Transverse colon (tissue), 4 donors: ENCODE measurements at places on chromosomes 11 and 22. TPM values are rescaled to one million over a fixed set of nuclear protein-coding genes. Genes with fewer than 3 reads are reported as not detected.

CCDC188 gene
- not detected for total RNA-seq

PGA5 gene
- 0.55 TPM for total RNA-seq

GSTT2B gene
- not detected for total RNA-seq

SCGB2A2 gene
- total RNA-seq, result not detected

MRE11 gene
- total RNA-seq, result 8.6 TPM

RBFOX2 gene
- 61.1 TPM for total RNA-seq

PATE2 gene
- total RNA-seq, result not detected

INCENP gene
- total RNA-seq, result 16.5 TPM

FLRT1 gene
- 1.4 TPM for total RNA-seq

DNA sequence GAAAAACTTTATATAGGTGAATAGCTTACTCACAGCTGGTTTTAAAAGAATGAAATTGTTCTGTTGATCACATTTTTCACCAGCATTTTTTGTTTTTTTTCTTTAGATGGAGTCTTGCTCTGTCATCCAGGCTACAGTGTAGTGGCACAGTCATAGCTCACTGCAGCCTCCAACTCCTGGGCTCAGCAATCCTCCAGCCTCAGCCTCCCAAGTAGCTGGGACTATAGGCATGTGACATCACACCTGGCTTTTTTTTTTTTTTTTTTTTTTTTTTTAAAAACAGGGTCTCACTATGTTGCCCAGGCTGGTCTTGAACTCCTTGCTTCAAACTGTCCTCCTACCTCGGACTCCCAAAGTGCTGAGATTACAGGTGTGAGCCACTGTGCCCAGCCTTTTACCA, 3.6 kb downstream of the PACS1 start:
- H3K4me3 ChIP-seq, result no peak overlapping the region
- DNase-seq, result no peak
- H3K4me1 ChIP-seq, result peaks cover 27% of the 10 kb centered on the region
- no peaks in the 10 kb centered on the region for H3K27me3 ChIP-seq

DNA sequence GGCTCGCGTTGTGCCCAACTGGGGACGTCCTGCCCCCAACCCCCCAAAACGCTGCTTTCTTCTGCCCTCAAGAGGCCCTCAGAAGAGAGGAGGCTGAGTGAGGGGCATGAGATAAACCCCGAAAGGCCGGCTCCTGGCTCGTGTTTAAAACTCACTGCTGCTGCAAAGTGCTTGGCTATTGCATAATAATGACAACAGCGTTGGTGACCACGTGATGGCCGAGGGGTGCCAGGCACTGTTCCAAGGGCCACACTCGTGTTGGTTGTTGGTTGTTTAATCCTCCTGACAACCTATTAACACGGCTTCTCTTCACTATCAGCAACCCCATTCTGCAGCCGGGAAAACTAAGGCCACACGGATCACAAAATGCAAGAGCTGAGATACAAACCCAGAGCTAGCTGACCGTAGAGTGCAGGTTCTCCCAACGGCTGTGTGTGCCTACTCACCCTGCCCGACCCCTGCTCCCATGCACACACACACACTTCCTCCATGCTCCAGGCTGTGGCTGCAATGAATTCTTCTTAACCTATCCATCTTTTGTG, 51.0 kb downstream of the ANO1 start:
- no peaks in the 10 kb centered on the region for H3K36me3 ChIP-seq
- H3K27ac ChIP-seq, result no peak overlapping the region
- no peak overlapping the region for H3K4me3 ChIP-seq
- no peaks in the 10 kb centered on the region for H3K27me3 ChIP-seq
- DNase-seq, result no peak
- no peaks in the 10 kb centered on the region for H3K4me1 ChIP-seq

- H3K36me3 ChIP-seq, result no peaks in the 10 kb centered on the region
- no peak for DNase-seq
- no peak overlapping the region for H3K27ac ChIP-seq
- no peak overlapping the region for H3K4me3 ChIP-seq
Measured at GRCh38 chr22:42797011-42797410, 60.1 kb downstream of the ARFGAP3 start.

- H3K36me3 ChIP-seq, result no peaks in the 10 kb centered on the region
- no peak overlapping the region for H3K4me3 ChIP-seq
- no peak for DNase-seq
- no peak overlapping the region for H3K27ac ChIP-seq
Measured at GRCh38 chr11:133049244-133050019, 482.9 kb downstream of the OPCML start.

DNA sequence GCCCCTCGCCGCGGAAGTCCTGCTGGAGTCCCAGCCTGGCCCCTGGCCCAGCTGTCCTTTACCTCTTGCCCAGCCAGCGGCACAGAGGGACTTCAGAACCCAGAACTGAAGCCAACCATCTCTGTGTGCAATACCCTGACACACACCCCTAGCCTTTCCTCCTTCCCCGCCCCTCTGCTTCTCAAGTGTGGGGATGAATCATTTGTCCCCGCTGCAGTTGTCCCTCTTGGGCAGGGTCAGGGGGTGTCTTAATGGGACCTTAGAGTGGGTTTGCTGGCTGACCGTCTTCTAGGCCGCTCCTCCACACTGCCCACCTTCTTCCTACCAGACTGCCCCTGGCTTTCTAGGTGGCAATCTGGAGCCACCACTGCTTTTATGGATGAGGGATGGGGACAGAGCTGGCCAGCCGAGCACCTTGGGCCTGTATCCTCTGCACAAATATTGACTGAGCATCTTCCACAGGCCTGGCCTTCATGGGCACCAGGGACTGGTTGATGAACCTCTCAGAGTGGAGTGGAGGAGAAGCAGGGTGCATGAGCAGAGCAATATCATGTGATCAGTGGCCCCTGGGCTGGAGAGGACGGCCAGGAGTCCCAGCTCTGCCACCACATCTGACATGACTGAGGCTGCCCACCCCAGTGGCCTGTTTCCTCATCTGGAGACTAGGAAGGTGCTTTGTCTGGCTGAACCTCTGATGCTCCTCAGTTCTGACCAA, 668 bp upstream of the CHST1 start:
- no peaks in the 10 kb centered on the region for H3K36me3 ChIP-seq
- peak overlapping the region; percentile 22 for H3K27ac ChIP-seq
- peaks cover 68% of the 10 kb centered on the region for H3K27me3 ChIP-seq
- no peak for DNase-seq
- H3K4me1 ChIP-seq, result peaks cover 12% of the 10 kb centered on the region

GRCh38 chr11:116598036-116598435, 174.8 kb downstream of the BUD13 start:
- peaks cover 3% of the 10 kb centered on the region for H3K27me3 ChIP-seq
- H3K4me3 ChIP-seq, result no peak overlapping the region
- no peaks in the 10 kb centered on the region for H3K4me1 ChIP-seq
- no peak for DNase-seq
- H3K27ac ChIP-seq, result no peak overlapping the region
- no peaks in the 10 kb centered on the region for H3K36me3 ChIP-seq

GRCh38 chr22:28597665-28598064, 82.0 kb downstream of the TTC28 start:
- no peaks in the 10 kb centered on the region for H3K27me3 ChIP-seq
- H3K4me1 ChIP-seq, result peaks cover 2% of the 10 kb centered on the region
- no peak overlapping the region for H3K27ac ChIP-seq
- DNase-seq, result no peak
- H3K36me3 ChIP-seq, result no peaks in the 10 kb centered on the region
- H3K4me3 ChIP-seq, result no peak overlapping the region

DNA sequence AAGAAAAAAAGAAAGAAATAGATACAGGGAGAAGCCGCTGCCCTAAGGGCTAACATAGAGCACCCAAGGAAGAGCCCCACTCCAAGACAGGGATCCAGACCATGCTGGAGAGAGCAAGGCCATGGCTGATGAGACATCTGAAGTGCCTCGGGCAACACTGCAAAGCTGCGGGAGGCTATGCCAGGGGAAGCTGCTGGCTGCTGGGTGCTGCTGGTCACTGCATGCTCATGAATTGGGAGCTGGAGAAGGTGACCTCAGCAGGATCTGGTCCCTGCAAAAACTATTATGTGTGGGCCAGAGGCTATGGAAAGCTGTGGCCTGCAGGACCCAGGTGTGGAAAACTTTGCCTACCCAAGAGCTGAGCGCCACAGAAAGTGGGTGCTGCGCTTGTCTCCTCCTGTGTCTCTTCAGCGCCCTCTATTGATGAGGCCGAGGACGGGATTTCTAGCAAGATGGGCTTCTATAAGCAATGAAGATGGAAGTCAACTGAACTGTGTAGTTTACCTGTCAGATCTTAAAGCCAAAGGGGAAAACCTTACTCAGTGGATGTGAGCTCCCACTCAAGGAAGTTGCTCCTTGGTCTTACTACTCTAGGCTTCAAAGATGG, 17.3 kb upstream of the SLC29A2 start:
- no peaks in the 10 kb centered on the region for H3K4me1 ChIP-seq
- H3K27me3 ChIP-seq, result peaks cover 27% of the 10 kb centered on the region
- no peak overlapping the region for H3K4me3 ChIP-seq
- no peak overlapping the region for H3K27ac ChIP-seq

DNA sequence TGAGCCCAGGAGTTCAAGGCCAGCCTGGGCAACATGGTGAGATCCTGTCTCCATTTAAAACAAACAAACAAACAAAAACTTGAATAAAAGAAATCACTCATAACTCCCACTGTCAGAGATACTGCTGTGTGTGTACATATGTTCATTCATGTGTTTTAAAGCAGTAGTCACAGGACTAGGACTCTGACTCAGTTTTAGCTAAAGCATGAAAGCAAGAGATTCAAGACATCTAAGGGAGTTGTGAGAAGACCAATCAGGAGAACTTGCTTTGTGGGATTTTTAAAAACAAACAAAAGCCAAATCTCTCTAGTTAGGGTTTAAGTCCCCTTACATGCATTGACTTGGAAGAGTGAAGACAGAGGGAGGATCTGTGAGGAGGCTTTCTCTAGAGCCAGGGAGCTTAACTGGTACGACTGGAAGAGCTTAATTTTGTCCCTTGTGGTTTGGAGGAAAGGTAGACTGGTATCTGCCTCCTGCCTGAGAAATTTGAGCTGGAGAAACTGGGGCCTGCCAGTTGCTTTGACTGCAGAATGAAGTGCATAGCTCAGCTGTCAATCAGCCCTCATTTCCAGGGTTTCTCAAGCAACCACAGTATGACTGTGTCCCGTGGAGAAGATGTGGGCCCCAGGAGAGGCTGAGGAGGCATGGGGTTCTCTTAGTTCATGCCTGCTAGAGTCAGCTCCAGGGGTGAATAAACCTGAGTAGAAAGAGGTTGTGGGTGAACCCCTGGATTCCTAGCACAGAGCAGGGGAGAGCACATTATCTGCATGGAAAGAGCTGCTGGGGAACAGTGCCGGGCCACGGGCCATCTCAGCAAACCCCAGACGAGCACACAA, 30.6 kb downstream of the EXPH5 start:
- no peak for DNase-seq
- H3K36me3 ChIP-seq, result no peaks in the 10 kb centered on the region

GRCh38 chr11:67295846-67296245, 6.7 kb downstream of the ANKRD13D start:
- no peak overlapping the region for H3K4me3 ChIP-seq
- DNase-seq, result no peak
- no peak overlapping the region for H3K27ac ChIP-seq
- H3K27me3 ChIP-seq, result no peaks in the 10 kb centered on the region

GRCh38 chr11:78667461-78667860, 92.8 kb upstream of the NARS2 start:
- no peak overlapping the region for H3K27ac ChIP-seq
- H3K4me1 ChIP-seq, result no peaks in the 10 kb centered on the region
- H3K36me3 ChIP-seq, result no peaks in the 10 kb centered on the region
- no peak overlapping the region for H3K4me3 ChIP-seq
- H3K27me3 ChIP-seq, result no peaks in the 10 kb centered on the region
- no peak for DNase-seq

DNA sequence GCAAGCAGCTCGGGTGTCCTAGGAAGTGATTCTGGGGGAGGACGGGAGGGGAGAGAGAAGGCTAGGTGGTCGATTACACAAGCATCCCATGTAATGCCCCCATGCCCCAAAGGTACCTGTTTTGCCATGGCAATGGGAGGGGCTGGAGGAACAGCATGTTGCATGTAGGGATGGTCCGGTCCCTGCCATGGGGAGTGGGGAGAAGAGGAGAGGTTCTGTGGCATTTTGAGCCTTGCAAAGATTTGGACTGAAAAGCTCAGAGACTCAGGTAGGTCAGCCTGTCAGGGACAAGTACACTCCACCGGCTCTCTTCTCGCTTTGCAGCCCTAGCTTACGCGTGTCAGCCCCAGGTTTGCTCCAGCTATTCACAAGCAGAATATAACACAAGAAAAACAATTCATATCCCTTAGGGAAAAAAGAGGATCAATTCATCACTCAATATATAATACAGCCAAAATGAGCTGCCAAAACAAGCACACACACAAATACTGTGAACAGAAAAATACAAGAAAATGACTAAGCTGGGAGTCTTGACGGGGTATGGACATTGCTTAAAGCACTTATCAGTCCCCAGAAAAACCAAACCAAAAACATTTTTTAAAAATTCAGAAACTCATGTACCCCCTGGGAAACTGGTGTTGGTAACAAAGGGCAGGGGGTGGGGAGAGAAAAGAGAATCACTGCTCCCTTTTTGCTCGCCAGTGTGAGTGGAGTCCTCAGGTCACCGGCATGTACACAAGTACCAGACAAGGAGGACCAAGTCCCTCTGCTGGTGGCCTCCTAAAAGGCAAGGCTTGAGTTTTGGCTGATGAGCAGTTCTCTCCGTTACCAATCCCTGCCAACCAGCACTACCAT, 21.6 kb downstream of the APOL5 start:
- no peak overlapping the region for H3K4me3 ChIP-seq
- H3K4me1 ChIP-seq, result no peaks in the 10 kb centered on the region

DNA sequence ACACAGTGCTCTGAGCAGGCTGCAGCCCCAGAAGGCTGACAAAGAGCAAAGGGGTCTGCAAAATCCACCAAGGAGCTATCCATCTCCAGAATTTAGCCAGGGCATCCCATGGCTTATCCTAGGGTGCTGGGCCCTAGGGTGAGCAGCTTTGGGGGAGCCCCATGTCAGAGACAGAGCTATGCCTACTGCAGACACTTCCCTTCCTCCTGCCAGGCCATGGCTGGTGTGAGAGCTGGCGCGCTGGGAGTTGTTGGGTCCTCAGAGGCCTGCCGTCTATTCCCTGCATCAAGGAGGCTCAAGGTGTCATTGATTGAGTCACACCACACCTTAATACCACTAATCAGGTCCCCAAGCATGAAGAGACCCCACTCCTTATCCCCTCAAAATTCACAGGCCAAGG, 85.3 kb upstream of the TP53I11 start:
- H3K4me3 ChIP-seq, result no peak overlapping the region
- H3K27ac ChIP-seq, result no peak overlapping the region
- no peaks in the 10 kb centered on the region for H3K36me3 ChIP-seq
- DNase-seq, result no peak
- no peaks in the 10 kb centered on the region for H3K27me3 ChIP-seq

GRCh38 chr11:93249459-93250220, 51.8 kb upstream of the SLC36A4 start:
- no peak for DNase-seq
- no peak overlapping the region for H3K27ac ChIP-seq
- H3K4me1 ChIP-seq, result no peaks in the 10 kb centered on the region
- H3K36me3 ChIP-seq, result no peaks in the 10 kb centered on the region
- no peaks in the 10 kb centered on the region for H3K27me3 ChIP-seq

- no peak overlapping the region for H3K27ac ChIP-seq
- no peaks in the 10 kb centered on the region for H3K27me3 ChIP-seq
- no peaks in the 10 kb centered on the region for H3K4me1 ChIP-seq
- H3K36me3 ChIP-seq, result no peaks in the 10 kb centered on the region
Measured at GRCh38 chr22:48856308-48856615, 971.4 kb downstream of the BRD1 start.

- no peak overlapping the region for H3K4me3 ChIP-seq
- H3K4me1 ChIP-seq, result peaks cover 15% of the 10 kb centered on the region
- H3K36me3 ChIP-seq, result no peaks in the 10 kb centered on the region
Measured at GRCh38 chr11:48087422-48087821, 107.1 kb downstream of the PTPRJ start.
